ENCODE measurements at places on chromosomes 4 and X. TPM values are rescaled to one million over a fixed set of nuclear protein-coding genes. Genes with fewer than 3 reads are reported as not detected.

DNA sequence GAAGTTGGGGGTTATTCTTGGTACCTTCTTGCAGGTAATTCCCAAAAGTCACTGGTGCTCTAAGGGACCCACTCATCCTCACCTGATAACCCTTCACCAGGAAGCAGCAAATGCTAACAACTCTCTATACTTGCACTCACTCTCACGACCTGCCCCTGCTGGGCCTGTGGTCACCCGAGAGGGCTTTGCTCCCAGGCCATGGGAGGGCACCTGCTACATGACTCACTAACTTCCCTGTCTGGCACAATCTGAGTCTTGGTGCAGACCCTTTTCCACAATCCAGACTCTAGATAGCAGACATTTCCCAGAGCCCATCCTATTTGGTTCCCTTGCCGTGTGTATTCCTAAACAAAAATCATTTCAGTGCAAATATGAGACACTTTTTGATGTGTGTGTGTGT, 403.8 kb upstream of the FAT1 start:
- no peak for DNase-seq

- no peak for DNase-seq
Observed at GRCh38 chr4:54909961-54910360, 215.4 kb downstream of the KDR start.

DNA sequence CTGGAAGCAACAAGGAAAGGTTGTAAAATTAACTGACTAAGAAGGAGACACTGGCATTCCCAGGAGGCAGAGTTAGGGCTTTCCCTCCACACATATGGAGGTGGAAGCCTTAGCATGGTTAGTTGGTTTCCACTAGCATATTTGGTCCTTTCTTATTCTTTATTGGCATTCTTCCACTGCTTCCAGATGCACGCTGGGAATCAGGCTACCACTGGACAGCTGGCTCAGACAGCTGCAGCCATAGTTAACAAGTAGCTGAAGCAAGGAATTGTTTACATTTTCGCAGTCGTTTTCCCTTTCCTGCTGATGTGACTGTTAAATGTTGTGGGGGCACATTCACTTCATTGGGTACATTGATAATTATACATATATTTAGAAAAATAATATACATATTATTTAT, 169.2 kb downstream of the GRIA2 start:
- DNase-seq: no peak

GRCh38 chr4:140044337-140044902, 109.6 kb downstream of the MAML3 start:
- DNase-seq: no peak

DNA sequence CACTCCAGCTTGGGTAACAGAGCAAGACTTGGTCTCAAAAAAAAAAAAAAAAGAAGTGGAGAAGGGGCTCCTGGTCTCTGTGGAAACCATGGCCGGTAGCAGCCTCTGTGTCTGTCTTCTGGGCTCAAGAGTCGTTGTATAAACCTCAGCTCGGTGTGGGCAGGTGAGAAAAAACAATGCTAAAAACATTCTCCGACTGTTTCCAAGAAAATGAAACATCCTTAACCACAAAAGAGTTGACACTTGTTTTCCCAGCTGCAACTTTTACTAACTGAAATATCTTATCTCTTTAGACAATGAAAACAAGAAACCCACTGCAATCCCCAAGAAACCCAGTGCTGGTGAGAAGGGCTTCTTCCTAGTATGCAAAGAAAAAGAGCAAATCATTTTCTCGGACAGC, 26.2 kb downstream of the CD99 start:
- no peak for DNase-seq

GRCh38 chr4:121199742-121200561, 35.8 kb upstream of the TNIP3 start:
- DNase-seq: no peak

GRCh38 chr4:174526731-174527130, 4.4 kb upstream of the HPGD start:
- no peak for DNase-seq

DNA sequence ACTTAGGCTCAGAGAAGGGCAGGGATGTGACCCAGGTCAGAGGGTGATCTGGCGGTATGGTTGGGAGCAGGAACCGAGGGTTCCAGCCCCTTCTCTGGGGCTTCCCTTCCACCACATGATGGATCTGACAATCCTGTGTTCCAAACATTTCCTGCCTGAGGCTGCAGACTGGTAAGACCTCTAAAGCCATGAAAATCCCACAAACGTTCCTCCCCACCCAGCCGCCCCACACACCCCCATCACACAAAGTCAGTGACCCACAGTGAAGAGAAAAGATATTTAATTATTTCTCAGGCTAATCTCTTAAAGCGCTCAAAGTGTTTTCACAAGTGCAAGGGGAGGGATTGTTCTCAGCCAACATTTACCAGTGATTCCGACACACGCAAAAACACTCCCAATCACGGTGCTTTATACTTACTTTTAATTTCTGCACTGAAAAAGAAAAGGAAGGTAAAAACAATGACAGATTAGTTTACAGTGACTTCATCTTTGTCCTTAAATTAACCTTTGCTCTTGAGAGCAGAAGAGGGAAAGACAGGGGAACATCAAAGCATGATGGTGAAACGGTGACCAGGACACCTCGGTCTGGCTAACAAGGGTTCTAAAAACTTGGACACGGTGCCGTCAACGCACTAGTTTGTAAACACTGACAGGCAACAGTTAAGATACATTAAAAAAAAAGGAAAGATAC, 42.4 kb downstream of the WDR1 start:
- no peak for DNase-seq

GRCh38 chr4:6584865-6585264, 9.9 kb downstream of the MAN2B2 start:
- no peak for DNase-seq

GRCh38 chr4:1111259-1111809, 2.0 kb downstream of the RNF212 start:
- no peak for DNase-seq

GRCh38 chr4:172740434-172740833, 428.2 kb upstream of the GALNT7 start:
- no peak for DNase-seq

- no peak for DNase-seq
Observed at GRCh38 chrX:82695066-82695465, 813.0 kb upstream of the POU3F4 start.

- no peak for DNase-seq
Observed at GRCh38 chr4:151725087-151725486, 35.7 kb downstream of the GATB start.

DNA sequence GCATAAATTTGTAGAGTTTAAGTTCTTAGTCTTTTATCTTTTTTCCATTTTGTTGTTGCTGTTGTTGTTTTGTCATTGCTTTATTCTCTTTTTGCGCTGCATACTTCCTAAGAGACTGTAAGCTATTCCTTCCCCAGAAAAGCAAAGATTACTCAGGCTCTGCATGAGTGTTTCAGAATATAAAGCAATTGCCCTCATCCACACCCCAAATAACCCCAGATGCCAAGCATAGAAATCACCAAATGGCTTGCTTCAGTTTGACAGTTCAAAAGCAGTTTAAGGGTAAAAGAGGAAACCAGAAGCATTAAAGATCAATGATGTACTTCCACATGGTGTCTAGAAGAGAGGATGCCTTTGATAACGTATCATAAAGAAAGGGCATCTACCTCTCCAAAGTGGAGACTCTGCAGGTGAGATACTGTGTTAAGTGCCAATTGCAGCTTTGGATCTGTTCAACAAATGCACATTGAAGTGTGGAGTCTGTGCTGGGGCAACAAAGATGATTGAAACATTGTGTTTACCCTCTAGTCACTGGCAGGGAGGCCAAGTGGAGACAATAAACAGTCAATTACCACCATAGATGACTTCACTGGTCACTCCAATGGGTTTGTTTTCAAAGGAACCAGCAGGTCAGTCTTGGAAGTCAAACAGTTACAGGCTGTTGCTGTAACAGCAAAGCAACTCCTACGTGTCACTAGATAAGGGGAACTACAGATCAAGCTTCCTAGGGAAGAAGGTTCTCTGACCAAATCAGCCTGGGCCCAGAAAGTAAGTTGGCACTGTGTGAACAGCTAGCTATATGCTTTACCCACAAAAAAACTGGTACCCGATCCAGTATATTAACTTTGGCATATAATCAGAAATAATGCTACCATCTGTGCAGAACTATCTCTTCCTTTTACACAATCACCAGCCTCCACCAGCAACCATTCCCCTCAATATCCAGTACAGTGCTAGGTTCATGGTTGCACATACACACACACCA, 40.6 kb upstream of the IL21 start:
- DNase-seq: no peak

DNA sequence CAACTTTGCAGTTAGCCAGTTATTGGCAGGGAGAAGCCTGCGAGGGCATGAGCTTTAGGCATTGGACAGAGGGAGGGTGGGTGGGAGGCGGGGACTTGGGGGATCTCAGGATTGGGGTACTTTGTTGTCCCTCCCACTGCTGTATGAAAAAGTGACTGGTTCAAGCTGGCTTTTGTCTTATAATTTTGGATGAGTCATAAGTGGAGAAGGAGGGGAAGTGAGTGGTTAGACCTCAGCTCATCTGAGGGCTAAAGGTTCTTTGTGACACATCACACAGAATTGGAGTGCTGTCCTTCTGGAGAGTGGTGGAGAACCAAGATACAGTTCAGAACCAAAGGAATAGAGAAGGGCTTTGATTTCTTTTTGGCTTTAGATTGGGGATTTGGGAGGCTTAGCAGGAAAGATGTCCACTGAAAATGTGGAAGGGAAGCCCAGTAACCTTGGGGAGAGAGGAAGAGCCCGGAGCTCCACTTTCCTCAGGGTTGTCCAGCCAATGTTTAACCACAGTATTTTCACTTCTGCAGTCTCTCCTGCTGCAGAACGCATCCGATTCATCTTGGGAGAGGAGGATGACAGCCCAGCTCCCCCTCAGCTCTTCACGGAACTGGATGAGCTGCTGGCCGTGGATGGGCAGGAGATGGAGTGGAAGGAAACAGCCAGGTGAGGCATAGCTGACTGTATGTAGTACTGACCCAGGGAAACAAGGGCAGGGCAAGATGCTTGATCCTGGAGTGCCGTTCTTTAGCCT, at the start of gene SLC4A4:
SLC4A4 (plus strand) TSS at position 175 of the 748 bp plus-strand sequence.
- DNase-seq: no peak

GRCh38 chr4:73315091-73315490, 56.5 kb upstream of the ANKRD17 start:
- no peak for DNase-seq

GRCh38 chr4:24164054-24164693, 274.3 kb upstream of the PPARGC1A start:
- no peak for DNase-seq

DNA sequence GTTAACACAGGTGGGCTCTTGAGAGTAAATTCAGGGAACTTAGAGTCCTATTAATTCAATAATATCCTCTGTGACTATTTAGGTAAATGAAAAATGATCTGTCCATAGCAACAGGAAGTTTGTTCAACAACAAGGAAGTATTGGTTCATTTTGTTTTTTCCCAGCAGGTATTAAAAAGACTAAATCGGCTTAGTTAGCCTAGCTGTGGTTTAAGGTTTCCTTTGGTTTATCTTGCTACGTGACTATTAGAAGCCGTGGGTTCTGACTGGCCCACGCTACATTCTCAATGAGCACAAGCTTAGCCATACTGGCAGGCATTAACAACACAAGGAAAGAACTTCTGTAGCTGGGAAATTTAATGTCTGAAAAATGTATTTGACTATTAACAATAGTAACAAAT, 168.8 kb upstream of the HS3ST1 start:
- no peak for DNase-seq

GRCh38 chr4:71251261-71251660, 87.6 kb upstream of the SLC4A4 start:
- DNase-seq: no peak

DNA sequence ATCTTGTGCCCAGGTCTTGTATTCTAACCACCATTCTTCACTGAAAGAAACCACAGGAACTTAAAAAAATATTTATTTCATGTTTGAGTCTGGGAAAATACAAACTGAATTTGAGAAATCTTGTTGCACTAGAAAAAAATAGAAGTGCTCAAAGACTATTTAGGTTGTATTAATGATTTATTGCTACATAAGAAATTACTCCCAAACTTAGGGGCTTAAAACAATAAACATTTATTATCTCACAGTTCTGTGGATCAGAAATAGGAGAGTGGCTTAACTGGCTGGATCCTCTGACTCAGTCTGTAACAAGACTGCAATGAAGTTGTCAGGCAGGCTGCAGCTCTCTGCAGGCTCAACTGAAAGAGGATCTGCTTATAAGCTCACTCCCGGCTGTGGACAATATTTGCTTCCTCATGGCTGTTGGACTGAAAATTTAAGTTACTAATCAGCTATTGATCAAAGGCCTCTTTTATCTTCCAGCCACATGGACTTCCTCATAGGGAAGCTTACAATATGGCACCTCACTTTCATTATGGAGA, 295.4 kb upstream of the FAM241A start:
- no peak for DNase-seq

DNA sequence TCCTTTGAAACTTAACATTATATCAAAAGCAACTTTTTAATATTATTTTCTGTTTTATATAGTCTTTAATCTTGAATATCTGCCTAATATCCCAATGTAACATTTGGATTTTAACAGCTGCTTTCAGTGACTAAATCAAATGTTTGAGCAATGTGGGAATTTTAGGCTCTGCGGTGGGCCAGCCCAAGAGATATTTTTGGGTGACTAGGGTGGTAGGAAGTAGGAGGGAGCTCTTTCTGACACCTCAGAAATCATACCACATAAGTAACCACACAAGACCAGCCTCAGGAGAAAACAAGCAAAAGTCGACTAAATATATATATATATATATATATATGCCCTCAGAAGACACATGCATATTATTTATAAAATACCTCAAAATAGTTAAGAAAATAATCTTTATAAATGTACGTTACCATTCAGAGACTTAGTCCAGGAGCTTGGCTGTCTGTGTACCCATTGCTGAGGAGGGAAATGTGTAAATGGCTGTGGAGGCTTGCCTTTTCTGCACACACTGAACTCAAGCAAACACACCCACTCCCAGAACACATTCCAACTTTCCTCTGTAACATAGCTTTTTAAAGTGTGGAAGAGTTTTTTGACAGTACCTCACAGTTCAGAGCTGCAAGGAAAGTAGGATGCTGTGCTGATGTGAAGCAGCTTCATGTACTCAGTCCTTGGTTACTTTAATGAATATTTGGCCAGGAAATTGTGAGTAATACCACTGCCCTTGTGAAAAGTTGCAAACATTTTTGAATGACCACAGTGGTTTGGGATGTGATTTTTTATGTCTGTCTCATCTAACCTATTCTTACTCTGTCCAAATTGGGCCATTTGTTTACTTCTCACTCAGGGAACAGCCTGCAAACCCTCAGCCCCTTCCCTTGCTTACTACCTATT, at the start of gene RTL3:
RTL3 (minus strand) TSS at position 484 of the 900 bp plus-strand sequence. CDS start 908 bp downstream, outside the sequence.
- no peak for DNase-seq

Gene PPP1R2C
- total RNA-seq: not detected

Gene CC2D2A
- total RNA-seq: 43.0 TPM

Gene SYNPO2
- total RNA-seq: 1.1 TPM

Gene HTN1
- total RNA-seq: not detected

Gene GNRHR
- not detected for total RNA-seq

Gene PRR32
- total RNA-seq: not detected

Gene TMEM192
- 11.6 TPM for total RNA-seq

Gene TMSB15C
- total RNA-seq: 8.6 TPM

Gene HERC6
- 3.2 TPM for total RNA-seq

Gene GABRB1
- not detected for total RNA-seq

Gene IL3RA
- 0.97 TPM for total RNA-seq

Data from endothelial cell (in vitro differentiated cells).